Inflammatory macrophage treated with lipopolysaccharide for 4 hours (primary cell): ENCODE measurements at places on chromosomes 16 and 17.
A peak's percentile ranks its signal among the peaks of the same experiment; 100 is the strongest.

DNA sequence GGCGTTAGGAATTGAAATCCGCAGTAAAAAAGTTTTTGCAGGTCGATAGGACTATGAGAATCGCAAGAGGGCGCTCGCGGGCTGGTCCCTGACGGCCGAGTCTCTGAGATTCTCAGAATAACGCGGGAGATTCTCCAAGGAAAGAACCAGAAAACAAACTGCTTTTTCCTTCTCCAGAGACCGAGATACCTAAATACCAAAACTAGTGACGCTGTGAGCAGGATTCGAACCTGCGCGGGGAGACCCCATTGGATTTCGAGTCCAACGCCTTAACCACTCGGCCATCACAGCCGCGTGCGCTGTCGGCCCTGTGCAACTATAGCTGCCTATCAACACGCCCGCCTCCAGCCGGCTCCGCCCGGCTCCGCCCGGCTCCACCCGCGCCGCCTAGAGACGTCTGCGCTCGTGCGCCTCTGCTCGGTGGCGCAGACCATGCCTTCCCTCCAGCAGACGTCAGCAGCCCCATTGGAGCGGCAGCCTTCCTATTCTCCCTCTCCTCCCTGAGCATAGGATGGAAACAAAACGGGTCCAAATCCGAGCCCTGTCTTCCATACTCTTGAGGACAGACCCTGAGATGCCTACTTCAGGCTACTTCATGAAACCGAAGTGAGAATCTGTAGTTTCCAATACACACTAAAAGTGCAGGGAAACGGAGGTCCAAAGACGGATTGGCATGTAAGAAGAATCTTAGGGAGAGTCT lies 13.4 kb downstream of the PER1 start:
- peak; percentile 97 for DNase-seq

DNA sequence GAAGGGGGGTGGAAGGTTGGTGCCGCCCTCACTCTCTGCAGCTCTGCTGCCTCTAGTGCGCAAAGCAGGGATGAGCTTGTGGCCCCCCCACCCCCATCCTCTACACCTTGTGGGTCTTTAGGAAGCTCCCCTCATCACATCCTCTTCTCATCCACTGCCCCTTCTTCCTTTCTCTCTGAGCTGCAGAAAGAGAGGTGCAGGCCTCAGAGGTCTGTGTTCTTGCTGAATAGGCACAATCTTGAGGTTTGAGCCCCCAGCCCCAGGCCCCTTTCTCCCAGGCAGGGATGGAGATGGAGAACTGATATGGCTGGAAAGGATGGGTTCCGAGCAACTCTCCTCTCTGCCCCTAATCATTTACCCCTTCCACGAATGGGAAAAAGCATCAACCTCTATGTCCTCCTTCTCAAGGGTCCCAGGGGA lies 2.6 kb downstream of the CACNA1G start:
- no peak for DNase-seq

DNA sequence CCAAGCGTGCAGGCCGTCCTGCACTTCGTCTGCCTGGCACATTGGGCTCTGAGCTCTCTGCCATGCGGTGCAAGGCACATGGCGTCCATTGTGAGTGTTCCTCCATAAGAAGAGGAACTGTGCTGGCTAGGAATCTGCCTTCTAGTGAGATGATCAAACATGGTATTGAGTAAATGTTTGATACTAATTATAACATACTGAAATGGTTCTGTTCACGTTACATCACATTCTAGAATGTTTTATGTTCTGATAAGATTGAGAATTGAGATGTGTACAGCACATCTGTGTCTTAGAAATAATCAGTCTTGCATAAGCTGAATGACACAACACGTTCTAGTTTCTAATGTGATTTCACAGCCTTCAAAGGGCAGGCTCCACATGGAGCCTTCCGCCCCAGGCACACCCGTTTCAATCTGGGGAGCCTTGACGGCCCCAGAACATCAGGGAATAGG lies 42.9 kb downstream of the USP10 start:
- peak; percentile 65 for DNase-seq

GRCh38 chr17:80544655-80545498 lies at the start of gene RPTOR:
Gene RPTOR (plus strand): TSS chr17:80544838. CDS start chr17:80545630, 792 bp downstream.
- DNase-seq, result peak; percentile 83

DNA sequence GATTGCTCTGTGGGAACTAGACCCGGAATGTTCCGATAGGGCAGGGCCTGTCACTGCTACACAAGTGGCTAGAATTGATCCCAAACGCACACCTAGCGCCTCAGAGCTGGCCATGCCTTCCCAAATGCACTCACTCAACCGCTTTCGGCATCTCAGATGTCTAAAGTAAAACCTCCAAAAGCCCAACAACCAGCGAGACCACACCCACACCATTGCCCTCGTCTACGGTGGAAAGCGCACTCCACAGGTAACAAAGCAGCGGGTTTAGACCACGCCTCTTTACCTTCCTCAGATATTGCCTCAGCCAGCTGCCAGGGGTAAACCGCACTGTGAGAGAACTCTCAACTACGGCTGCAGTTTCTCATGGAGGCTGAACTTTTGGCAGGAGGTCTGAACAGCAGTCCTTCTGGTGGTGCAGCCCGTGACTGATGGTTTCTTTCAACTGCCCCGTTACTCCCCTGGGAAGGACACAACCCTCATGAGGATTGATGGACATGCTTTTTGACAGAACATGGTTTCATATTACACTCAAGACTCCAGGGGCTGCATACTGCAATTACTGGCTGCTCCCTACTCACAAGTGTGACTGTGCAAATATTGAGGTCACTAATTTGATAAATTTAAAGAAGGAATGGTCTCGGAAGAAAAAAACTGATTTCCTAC lies 34.5 kb downstream of the USP7 start:
- DNase-seq, result no peak

DNA sequence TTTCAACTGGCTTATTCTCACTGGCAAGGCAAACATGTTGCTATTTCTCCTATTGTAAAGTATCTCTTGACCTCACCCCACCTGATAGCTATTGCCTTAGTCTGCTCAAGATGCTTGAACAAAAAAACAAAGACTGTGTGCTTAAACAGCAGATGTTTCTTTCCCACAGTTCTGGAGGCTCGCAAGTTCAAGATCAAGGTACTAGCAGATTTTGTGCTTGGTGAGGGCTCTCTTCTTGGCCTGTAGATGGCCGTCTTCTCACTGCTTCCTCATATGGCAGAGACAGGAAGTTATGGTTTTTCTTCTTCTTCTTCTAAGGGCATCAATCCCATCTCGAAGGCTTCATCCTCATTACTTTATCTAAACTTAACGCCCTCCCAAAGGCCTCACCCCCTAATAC lies 109.7 kb upstream of the CLEC3A start:
- no peak for DNase-seq

- DNase-seq, result no peak
Measured at GRCh38 chr17:539766-540165, 174.9 kb downstream of the VPS53 start.
